Stimulated activated CD8-positive, alpha-beta memory T cell treated with anti-CD3 and anti-CD28 coated beads, Interleukin-15, amount 100 ng/mL, for 4 hours (primary cell): ENCODE measurements at places on chromosomes 4 and X.

DNA sequence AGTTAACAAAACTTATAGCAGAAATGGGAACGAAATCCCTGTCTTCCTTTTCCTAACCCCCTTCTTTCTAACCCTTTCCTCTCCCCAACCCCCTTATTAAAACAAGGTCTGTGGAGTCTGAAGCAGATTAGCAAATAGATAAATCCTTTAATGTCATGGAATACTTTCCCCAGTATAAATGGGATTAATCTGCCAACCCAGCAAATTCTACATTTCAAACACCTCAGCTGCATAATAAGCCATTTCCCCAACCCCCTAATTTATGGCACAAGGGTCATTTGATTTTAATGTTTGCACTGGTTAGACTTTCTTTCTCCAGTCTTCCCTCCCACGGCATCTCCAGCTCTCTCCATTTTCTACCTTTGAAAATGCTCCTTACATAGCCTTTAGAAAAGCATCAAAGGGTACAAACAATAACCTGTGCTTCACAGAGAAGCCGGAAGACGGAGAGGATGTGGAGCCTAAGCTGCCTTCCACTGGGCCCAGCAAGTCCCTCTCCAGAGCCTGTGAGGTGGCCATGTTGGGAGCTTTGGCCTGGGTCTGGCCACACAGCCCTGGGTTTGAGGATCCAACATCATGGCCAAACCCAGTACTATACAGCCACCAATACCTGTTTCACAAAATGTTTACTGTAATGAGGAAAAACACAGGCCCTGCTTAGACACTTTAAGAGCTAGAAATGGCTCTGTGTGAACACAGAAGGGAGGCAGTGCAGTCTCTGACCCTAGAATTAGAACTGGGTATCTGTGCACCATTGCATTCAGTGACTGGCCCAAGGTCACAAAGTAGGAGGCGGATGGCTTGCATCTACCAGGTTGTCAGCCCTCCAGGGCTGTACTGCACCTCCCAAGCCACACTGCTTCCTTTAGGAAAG, 56.9 kb upstream of the SPRY1 start:
- DNase-seq = no peak

DNA sequence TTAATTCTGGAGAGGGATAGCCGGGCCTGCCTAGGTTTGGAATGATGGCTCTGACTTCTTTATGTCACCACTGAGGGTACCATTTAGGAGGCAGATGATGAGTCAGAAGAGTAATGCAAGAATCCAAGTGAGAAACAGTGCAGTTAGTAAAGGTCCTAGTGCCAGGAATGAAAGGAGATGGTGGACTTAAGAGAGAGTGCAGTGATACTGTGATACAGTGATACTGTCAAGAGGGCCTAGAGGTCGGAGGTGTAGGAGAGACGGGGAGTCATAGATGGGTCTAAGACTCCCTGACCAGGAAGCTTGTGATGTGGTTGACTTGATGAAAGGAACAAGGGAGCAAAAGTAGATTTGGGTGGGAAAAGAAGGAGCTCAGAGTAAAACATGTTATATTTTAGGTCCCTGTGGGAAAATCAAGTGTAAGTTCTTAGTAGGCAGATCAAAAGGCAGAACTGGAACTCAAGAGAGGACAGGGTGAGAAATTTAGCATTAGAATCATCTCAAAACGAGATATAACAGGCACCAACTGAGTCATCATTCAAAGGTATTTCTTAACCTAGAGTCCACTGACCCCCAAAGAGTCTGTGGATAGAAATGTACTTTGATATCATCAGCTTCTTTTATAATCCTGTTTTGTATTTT, 85.0 kb downstream of the NFKB1 start:
- no peak for DNase-seq

DNA sequence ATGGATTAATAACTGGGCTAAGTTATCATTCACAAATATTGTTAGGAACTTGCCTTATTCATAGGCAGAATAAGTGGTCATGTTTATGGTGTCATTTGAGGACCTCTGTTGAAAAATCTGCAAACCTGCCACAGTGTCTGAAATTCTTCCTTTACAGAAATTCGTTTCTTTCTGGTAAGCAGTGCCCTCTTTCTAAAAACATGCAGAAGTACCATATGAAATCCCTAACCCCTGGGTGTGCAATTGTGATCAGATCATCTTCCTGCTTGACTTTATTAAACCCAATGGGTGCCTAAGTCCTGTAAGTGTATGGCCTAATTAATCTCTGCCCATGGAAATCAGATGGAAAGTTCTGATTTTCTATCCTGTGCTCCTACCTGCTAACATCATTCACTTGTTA, 4.4 kb upstream of the HTATSF1 start:
- no peak for DNase-seq

DNA sequence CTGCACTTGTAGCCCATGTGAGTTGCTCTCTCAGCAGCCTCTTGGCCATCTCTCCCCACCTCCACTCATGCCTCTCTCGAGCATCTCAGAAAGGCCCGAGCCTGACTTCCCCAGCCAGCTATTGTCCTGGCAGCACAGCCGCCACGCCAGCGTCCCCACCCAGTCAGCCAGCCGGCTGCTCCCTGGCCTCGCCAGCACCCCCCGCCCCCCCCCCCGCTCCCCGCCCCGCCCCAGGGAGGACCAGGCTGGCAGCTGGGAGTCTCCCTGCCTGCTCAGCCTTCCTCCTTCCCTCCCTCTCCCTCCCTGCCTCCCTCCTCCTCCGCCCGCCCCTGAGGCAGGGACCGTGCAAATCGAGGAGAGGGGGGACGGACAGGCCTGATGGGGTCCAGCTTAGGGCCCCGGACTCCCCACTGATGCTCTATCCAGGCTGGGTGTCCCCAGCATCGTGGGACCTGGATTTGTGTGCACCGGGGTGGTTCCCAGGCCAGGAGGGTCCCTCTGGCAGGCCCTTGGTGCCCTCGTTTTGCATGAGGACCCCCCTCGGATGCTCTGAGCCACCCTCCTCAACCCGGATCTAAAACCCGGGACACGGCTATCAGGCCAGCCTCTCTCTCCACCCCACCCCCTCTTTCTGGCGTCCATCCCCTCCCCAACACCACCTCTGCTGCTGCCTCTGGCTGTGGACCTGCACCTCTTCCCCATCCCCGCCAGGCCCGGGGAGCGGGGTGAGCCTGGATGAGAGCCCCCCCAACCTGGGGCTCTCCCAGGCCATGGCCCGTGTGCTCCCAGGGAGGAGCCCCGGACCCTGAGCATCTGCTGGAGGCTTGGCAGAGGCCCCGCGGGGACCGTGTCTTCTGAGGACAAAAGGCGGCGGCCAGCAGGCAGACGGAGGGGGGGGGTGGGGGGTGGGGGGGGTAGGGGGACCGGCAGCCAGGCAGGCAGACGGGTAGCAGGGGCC, at the start of gene GPR173:
Gene GPR173 (plus strand): TSS at position 621 of the 958 bp plus-strand sequence. CDS start 27,833 bp downstream, outside the sequence.
- DNase-seq = no peak

- no peak for DNase-seq
Measured at GRCh38 chr4:7967501-7968261, 28.0 kb upstream of the AFAP1 start.

DNA sequence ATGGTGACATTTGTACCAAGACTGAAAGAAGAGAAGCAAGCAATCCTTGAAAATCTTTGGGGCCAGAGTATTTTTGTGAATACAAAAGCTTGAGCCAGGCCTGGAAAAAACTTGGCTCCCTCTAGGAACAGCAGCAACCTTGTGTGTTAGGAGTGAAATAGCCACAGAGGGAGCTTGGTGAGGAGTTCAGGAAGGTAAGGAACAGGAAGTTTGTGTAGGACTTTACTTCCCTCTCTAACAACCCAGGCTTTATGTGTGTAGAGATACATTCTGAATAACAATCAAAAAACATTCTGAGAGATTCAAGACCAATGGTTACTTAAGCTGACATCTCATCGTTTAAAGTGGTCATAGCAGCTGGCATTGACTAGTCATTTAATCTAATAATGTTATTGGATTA, 668.5 kb downstream of the PCDH18 start:
- no peak for DNase-seq

DNA sequence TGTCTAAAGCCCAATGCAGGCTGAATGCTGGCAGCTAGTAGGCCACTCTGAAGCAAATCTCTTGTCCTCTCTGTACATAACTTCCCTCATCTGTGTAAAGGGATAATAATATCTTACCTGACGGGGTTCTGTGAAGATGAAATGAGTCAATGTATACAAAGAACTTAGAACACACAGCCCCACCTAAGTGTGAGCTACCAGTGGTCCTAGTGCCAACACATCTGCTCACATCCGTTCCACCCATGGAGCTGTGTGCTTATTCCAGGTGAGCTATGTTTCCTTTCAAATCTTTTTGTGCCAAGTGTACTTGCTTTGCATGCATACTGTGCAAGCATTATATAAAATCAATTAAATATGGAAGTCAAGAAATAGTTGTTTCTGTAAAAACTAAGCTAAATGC, 116.4 kb downstream of the TSPAN5 start:
- DNase-seq = no peak

GRCh38 chrX:15873566-15873965, 19.0 kb upstream of the AP1S2 start:
- DNase-seq = no peak

GRCh38 chrX:27522500-27522899, 59.4 kb upstream of the PPP4R3C start:
- DNase-seq = no peak

DNA sequence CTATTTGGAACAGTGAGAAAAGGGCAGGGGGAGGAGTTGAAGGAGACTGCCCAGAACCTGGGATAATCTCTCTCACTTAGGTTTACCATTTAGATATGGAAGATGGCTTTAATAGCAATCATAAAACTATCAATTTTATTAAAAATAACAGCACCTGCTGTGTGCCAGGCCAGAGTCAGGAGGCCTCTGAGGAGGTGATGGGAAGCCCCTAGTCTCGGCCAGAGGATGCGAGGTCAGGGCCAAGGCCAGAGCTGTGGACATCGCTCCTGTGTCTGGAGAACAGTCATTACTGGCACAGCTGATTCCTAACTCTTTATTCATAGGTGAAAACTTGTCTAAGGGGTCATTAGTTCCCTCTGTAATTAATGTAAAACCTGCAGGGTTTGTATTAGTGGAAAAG, 4.2 kb upstream of the IQSEC2 start:
- DNase-seq = no peak

GRCh38 chr4:77092975-77093374, 17.2 kb upstream of the CCNI start:
- DNase-seq = no peak

GRCh38 chrX:96615448-96615847, 69.2 kb upstream of the DIAPH2 start:
- DNase-seq = no peak

DNA sequence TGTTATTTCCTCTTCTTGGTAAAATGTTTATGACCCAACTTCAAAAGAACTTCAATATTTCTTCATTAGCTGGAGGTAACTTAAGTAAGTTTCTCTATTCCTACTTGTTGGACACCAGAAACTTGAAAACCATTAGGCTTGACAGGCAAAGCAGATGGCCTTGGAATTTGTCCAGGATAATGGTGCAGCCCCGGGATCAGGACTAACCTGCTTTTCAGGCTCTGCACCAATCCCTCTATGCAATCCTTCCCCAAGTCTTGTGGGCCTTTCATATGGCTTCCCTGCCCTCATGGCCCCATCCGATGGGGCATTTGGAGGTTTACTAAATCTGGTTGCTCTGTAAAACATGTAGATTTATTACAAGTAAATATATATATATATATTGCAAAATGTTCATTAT, 68.5 kb downstream of the SPINK2 start:
- DNase-seq = no peak

GRCh38 chr4:164924670-164925238, 47.8 kb downstream of the APELA start:
- no peak for DNase-seq

- DNase-seq = no peak
Measured at GRCh38 chrX:111511477-111511876, at the start of gene SERTM2. Gene SERTM2, plus strand, starts transcription at chrX:111511645. Its CDS starts 7,213 bp downstream, at chrX:111518858.

DNA sequence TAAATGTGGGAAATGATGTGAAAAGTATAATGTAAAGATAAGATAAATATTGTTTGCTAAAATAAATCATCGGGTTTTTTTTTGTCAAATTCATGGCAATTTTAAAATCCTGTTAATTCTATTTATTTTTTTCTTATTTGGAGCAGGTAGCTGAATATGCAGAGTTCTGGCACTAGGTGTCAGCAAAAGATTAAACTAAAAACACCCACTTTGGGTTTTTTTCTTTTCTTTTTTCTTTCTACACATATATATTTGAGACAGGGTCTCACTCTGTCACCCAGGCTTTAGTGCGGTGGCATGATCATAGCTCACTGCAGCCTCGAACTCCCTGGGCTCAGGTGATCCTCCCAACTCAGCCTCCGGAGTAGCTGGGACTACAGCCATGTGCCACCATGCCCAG, 6.9 kb upstream of the RAP2C start:
- DNase-seq = no peak

DNA sequence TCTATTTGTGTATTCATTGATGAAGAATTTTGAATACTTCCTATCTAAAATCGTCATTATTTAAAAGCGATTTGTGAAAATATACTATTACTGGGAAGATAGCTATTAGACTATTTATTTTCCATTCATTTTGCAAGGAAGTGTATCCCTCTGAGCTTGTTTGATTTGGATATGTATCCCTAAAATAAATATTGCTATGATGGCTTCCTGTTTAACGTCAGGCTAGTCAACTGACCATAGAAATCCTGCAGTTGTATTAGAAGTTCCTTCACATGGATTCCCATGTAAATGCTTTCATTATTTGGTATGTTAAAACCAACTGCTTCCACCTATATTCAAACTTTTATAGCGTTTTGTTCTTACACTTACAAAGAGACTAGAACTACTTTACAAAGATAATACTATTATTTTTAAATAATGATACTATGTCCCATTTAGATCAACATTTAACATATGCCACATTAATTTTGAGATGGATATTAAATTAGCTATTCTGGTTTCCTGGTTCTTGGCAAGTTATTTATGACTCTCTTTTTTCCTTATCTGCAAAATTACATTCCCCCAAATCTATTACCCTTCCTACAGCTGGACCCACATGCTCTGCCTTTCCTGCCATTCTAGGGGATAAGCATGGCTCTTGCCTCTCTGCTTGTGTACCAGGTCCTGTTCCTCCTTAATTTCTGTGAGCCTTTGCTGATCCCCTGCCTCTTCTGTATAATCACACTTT, 26.7 kb upstream of the PDE5A start:
- no peak for DNase-seq

DNA sequence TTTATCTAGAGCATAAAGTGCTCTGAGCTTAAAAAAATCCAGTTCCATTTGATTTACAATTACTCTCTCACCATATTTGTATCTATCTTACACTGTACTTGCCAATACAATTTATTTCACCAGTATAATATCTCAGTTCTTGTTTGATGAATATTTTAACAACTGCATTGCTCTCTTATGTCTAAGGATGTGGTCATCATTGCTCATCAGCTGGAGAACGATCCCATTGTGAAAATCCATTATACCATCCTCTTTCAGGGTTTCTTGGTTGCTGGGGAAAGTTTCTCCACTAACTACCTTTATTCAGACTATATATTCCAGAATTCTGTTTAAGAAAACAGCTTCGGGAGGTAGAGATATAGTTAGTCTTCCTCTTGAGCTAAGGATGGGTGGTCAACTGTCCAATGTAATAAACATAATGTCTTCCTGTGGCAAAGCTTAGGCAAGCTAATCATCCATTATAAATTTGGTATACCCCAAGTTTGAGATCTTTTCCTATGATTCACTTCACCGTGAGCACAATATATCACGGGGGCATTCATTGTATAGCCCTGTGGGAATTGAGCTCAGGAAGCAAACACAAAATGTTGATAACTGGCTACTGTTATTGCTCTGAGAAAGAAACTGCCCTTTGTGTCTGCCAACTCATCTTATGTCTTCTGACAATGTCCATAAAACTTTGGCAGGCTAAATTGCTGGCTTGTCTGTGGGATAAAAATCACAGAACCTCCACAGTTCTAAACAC, 2361.9 kb downstream of the ARAP2 start:
- no peak for DNase-seq
